ENCODE measurements at places on chromosomes 16 and 17.

DNA sequence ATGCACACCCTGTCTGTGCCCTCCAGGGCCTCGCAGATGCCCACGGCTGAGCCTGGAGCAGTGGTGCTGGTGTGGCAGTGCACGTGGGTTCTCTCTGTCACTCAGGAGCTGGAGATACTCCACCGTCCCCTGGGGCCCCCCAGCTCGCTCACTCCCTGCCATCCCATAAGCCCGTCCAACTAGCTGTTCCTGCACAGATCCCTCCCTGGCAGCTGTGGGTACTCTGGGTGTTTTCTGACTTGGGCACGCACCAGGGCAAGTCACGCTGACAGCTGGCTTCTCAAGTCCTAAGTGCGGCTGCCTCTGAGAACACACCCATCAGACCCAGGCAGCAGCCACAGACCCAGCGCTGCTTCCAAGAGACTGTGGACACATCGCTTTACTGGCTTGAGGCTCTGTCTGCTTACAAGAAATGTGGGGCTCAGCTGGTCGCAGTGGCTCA lies 25.4 kb upstream of the ITGB4 start:
- no peak for DNase-seq

- DNase-seq: no peak
Observed at GRCh38 chr16:23991066-23991465, 155.3 kb downstream of the PRKCB start.

DNA sequence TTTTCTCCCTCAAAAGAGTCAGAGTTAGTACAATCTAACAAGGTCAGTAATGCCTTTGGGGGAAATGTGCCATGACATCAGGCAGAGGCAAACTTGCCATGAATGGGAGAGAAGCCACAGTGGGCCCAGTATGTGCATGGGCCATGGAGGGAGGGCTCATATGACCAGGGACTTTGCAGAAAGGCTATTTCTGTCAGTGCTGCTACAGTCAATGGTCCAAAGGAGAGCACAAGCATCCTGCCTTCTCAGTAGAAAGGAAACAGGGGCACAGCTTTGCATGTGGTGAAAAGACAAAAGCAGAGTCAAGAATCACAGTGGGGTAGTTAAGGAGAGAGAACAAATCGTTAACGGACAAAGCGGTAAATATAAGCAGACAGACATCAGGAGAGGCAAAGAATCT lies 11.2 kb upstream of the CORO6 start:
- DNase-seq: no peak

- DNase-seq: no peak
Observed at GRCh38 chr17:10751563-10751962, 21.7 kb upstream of the TMEM220 start.

- no peak for DNase-seq
Observed at GRCh38 chr17:27343977-27344607, 50.2 kb downstream of the WSB1 start.
